ENCODE measurements at places on chromosomes 12 and 14.

DNA sequence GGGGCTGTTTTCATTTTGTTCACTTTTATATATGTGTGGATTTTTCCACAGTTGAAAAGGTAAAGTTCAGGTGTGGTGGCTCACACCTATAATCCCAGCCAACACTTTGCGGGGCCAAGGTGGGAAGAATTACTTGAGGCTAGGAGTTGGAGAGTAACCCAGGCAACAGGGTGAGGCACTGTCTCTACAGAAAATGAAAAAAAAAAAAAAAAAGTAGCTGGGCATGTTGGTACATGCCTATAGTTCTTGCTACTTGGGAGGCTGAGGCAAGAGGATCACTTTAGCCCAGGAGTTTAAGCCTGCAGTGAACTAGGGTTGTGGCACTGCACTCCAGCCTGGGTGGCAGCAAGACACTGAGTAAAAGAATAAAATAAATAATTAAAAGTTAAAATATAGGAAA lies 326.5 kb downstream of the NAV3 start:
- DNase-seq: no peak

DNA sequence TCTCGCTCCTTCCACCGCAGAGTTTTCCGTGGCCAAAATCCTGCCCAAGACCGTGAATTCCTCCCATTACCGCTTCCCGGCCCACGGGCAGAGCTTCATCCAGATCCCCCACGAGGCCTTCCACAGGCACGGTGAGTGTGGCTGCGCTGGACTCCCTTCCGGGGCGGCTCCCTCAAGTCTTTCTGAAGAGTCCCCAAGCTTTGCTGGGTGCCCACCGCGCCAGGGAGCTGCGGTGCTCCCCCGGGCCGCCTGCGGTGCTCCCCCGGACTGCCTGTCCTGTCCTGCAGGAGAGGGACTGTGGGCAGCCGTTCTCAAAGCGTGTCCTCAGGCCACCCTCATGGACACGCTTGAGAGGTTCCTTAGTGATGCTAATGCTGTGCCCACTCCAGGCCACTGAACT lies 50.5 kb downstream of the ADGRD1 start:
- no peak for DNase-seq

- no peak for DNase-seq
These were observed 17.8 kb downstream of the TAS2R50 start for GRCh38 chr12:10968765-10969456.

DNA sequence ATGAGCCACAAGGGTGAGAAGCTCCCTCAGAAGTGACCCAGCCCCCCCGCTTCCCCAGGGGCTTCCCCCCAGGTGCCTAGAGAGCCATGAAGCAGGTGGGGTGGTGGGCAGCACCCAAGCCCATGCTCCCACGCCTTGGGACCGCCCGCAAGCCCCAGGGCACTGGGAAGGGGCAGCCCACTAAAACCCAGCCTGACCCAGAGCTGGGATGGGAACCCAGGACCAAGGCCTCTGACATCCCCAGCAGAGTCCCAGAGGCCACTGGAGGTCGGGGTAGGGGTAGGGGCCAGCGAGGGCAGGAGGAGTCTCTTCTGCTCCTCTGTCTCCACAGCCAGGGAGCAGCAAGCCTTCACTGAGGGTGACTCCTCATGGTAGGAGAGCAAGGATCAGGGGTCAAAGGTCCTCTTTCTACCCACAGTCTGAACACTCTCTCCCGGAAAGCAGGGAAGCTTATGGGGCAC lies 86.5 kb upstream of the ZFP36L1 start:
- no peak for DNase-seq

DNA sequence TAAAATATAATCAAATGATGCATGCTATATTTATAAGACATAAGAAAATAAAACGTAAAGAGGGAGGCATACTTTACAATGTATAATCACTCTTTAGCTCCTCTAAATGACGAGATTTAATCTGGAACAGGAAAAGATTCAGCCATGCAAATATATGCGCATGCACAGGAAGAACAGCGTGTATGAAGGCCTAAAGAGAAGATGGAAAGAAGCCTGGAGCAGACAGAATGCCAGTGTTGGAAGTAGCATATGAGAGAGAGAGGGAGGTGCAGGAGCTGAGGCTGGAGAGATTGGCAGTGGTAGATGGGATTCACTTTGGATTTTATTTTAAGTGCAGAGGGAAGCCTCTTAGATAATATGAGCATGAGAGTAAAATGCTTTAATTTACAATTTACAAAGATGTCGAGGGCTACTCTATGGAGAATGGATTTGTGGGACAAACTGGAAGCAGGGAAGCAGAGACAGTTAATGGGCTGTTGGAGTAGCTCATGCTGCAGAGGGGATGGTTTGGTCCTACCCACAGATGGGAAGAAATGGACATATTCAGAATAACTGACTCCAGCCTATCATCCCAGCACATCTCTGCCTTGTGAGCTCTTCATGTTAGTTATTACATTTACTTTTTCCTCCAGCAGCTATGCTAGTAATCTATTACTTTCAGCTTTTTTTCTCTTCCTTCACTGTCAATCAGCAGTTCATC lies 411.1 kb downstream of the TMTC2 start:
- DNase-seq: no peak

DNA sequence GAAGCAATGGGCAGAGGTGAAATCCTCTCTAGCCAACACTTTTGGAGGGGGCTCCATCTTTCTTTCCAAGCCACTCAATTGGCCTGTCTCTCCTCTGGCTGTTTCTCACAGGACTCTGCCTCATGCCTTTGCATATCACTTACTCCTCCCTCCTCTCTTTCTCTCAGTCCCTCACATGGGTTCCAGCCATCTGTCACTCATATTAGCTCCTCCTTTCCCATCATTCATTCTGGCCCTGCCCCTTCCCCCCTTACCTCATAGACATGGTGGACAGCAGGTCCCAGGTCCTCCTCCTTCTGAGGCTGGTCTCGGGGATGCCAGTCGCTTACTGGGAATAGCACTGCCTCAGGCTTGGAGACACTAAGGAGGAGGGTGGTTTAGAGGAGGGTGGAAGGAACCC lies 16.6 kb upstream of the ZNF385A start:
- DNase-seq: no peak

DNA sequence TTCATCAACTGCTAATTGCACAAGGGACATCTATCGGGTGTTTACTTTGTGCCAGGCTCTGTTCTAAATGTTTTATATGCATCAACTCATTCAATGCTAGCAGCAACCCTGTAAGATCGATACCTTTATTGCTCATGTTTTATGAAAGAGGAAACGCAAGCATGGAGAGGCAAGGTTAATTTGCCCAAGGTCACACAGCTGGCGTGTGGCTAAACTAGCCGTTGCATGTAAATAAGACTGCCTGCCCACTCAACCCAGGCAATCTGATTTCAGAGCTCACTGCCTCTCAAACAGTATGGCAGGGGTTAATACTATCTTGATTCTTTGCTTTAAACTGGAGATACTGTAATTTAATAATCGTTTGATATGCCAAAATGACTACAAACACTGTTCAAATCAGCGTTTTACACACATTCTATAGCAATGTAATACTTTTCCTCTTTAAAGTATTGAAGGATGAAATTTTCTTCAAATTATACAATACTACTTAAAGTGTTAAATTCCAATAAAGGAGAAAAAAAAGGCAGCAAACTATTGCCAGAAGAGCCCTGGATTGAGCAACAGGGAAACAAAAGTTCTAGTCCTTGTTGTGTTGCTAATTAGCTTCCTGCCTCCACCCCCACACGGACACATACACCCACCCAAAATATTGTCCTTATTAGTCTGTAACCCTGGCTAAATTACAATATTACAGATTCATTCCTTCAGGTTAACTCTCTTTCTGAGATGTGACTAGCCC lies 39.1 kb upstream of the DHRS7 start:
- no peak for DNase-seq

DNA sequence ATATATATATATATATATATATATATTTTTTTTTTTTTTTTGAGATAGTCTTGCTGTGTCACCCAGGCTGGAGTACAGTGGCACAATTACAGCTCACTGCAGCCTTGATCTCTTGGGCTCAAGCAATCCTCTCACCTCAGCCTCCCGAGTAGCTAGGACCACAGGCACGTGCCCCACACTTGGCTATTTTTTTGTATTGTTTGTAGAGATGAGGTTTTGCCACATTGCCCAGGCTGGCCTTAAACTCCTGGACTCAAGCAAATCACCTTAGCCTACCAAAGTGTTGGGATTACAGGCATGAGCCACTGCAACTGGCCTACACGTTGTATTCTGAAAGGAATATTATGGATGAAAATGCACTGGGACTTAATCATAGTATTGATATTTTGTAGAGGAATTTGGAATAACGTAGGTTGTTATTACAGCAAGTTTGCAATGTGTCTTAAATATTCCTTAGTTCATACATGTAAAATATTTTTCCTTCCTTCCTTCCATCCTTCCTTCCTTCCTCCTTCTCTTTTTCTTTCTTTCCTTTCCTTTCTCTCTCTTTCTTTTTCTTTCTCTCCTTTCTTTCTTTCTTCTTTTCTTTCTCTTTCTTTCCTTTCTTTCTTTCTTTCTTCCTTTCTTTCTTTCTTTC lies 862 bp downstream of the KLRB1 start:
- no peak for DNase-seq

GRCh38 chr12:87439990-87440827 lies 589.0 kb downstream of the C12orf50 start:
- no peak for DNase-seq

DNA sequence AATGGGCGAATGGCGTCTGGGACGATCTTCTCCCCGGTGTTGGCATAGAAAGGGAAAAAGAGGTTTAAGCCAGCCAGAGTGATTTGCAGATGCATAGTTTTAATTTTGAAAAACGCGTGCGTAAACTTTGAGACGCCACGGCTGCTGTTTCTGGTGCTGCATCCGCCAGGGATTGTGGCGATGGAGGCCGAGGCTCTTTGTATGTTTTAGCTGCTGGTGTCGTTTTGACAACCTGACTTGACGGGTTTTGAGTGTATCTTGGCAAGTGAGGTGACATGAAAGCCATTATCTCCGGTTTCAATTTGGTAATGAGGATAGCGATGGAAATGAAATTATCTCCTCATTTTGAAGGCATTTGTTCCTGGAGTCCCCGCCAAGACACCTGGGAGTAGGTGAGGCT lies 1.6 kb downstream of the PTGDR start:
- no peak for DNase-seq

- DNase-seq: no peak
These were observed 46.1 kb downstream of the FANCM start for GRCh38 chr14:45181806-45182205.

GRCh38 chr12:93536766-93537488 lies 35.5 kb upstream of the SOCS2 start:
- DNase-seq: no peak

GRCh38 chr14:95307402-95308041 lies 12.2 kb downstream of the CLMN start:
- DNase-seq: no peak

DNA sequence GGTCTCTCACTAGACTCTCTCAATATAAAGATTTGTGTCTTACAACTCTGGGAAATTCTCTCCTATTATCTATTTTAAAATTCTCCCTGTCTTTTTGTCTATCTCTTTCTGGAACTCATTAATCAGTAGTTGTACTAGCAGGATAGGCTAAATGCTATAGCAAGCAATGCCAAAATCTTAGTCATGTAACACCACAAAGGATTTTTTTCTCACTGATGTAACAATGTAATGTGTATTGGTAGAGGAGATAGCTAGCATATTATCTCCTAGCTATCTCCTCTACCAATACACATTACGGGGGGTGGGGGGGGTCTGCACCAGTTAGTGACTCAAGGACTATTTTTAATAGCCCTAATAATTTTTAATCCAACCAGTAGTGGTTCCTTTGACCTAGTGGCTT lies 225.4 kb downstream of the KLHL28 start:
- DNase-seq: no peak

GRCh38 chr12:85445060-85445938 lies 165.3 kb downstream of the ALX1 start:
- DNase-seq: no peak

- DNase-seq: no peak
These were observed 64.7 kb downstream of the ZNF641 start for GRCh38 chr12:48285751-48286650.

DNA sequence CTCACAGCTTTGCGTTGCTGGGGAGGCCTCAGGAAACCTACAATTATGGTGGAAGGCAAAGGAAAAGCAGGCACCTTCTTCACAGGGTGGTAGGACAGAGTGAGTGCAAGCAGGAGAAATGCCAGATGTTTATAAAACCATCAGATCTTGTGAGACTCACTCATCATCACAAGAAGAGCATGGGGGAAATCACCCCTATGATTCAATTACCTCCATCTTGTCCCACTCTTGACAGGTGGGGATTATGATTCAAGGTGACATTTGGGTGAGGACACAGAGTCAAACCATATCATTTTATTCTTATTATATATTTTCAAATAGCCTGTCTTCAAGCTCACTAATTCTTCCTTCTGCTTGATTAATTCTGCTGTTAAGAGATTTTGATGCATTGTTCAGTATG lies 665.3 kb downstream of the TRHDE start:
- no peak for DNase-seq

DNA sequence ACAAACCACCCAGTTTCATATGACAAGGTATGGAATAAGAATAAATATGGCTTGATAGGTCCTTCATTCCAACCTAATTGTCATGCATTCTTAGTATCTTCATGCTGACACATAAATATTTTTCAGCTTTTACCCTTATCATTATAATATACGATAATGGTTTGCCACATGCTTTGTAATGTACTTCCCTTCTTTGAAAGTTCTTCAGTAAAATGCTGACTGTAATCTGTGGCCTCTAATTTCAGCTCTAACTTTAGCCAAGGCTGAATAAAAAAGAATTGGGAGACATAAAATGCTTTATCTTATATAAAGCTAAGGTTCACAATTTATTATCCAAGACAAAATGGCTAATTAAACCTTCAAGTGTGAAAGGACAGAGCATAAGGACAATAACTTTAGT lies 2.6 kb upstream of the MAP4K5 start:
- no peak for DNase-seq

DNA sequence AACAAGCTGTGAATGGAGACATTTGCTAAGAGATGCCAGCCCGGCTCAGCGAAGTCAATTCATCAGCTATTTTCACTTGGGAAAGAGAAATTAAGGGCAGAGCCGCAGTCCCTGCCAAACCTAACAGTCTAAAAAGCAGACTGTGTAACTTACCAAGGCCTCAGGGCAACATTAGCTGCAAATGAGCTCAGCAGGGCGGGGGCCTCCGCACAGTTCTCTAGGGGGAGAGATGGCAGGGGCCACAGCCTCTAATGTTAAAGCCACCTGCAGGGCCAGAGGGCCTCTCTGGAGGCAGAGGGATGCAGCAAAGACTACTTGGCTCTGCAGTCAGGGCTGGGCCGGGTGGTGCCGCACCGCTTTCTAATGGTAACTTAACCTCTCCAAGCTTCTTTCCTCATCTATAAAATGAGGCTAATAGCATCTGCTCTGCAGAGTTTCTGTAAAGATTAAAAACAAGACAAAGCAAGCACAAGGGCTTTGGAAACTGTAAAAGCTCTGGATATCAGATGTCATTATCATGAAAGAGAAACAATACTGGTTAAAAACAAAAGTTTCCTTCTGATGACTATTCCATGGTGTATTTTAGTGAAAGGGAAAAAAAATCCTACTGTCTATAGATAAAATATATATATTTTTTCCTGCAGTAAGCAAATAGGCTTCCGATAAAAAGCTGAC lies 13.4 kb upstream of the GPRC5A start:
- DNase-seq: no peak

Measured in stimulated activated CD4-positive, alpha-beta T cell treated with anti-CD3 and anti-CD28 coated beads, Interleukin-4, amount 100 ng/mL, for 1 hour (primary cell).